A549 treated with Mapracorat at 1 μM for 4 hours (cell line): ENCODE measurements at places on chromosomes 13 and 19. TPM values are rescaled to one million over a fixed set of nuclear protein-coding genes. Genes with fewer than 3 reads are reported as not detected.

The B3GNT3 gene
- total RNA-seq, result 3.6 to 4.9 TPM (median 4.3 TPM) in 5 replicates

The SIGLECL1 gene
- total RNA-seq, result not detected in 5 replicates

The ZC3H13 gene
- total RNA-seq, result 11.5 to 16.9 TPM (median 14.9 TPM) in 5 replicates

The KANK3 gene
- 4.8 to 7.9 TPM (median 6.1 TPM) in 5 replicates for total RNA-seq

The CGB2 gene
- 0.44 TPM in 1 of 5 replicates, not detected in the others for total RNA-seq

The NECTIN2 gene
- total RNA-seq, result 69.8 to 82.6 TPM (median 77.9 TPM) in 5 replicates

The CEACAM7 gene
- total RNA-seq, result 0.07 to 0.15 TPM (median 0.12 TPM) in 4 of 5 replicates, not detected in the other
